ENCODE measurements at places on chromosomes 7 and 10. TPM values are rescaled to one million over a fixed set of nuclear protein-coding genes. Genes with fewer than 3 reads are reported as not detected.

DNA sequence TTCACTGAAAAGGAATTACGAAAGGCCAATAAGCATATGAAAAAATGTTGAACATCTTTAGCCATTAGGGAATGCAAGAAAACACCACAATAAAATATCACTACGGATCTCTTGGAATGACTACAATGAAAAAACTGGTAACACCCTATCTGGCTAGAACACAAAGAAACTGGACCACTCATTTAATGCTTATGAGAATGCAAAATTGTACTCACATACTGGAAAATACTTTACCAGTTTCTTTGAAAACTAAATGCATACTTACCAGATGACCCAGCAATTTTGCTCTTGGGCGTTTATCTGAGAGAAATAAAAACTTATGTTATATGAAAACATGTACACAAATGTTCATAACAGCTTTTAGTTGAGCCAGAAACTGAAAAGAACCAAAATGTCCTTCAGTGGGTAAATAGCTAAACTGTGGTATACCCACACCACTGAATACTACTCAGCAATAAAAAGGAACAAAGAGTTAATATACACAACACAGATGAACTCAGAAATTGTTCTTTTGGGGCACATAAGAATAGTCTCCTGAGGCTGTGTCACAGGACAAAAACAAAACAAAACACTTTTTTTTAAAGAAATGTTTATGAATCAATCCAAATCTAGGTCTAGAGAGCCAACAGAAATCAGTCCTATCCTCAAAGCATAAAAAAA, 23.5 kb downstream of the CNOT4 start:
- H3K27ac ChIP-seq = no peak overlapping the region
- H3K4me1 ChIP-seq = no peaks in the 10 kb centered on the region
- H3K36me3 ChIP-seq = no peaks in the 10 kb centered on the region
- H3K4me3 ChIP-seq = no peak overlapping the region
- no peak for DNase-seq
- no peaks in the 10 kb centered on the region for H3K27me3 ChIP-seq

GRCh38 chr7:77862691-77863090, 64.1 kb downstream of the PHTF2 start:
- no peaks in the 10 kb centered on the region for H3K36me3 ChIP-seq
- H3K27me3 ChIP-seq = no peaks in the 10 kb centered on the region
- peaks cover 4% of the 10 kb centered on the region for H3K4me1 ChIP-seq
- H3K4me3 ChIP-seq = no peak overlapping the region

GRCh38 chr7:49327155-49327554, 402.8 kb downstream of the CDC14C start:
- no peak overlapping the region for H3K4me3 ChIP-seq
- no peaks in the 10 kb centered on the region for H3K4me1 ChIP-seq
- H3K36me3 ChIP-seq = no peaks in the 10 kb centered on the region

Gene LRGUK
- total RNA-seq = 1.3 TPM

DNA sequence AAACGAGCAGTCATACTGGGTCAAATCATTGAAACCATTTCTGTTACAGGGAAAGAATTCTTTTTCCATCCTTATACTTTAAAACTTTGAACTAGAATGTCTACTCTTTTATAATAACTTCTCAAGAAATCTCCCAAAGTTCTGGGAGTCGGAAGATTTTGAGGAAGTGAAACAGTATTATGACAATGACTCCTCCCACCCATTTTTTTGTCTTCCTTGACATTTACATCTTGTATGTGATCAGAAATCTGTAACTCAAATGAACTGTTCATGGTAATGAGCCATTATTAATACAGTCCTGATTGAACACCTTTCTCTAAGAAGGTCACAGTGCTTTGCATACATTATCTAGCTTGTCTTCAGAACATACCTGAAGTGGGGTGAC, 227.4 kb downstream of the CELF2 start:
- peaks cover 33% of the 10 kb centered on the region for H3K36me3 ChIP-seq
- H3K27ac ChIP-seq = no peak overlapping the region
- no peak for DNase-seq

Gene SMURF1
- 31.6 TPM for total RNA-seq

DNA sequence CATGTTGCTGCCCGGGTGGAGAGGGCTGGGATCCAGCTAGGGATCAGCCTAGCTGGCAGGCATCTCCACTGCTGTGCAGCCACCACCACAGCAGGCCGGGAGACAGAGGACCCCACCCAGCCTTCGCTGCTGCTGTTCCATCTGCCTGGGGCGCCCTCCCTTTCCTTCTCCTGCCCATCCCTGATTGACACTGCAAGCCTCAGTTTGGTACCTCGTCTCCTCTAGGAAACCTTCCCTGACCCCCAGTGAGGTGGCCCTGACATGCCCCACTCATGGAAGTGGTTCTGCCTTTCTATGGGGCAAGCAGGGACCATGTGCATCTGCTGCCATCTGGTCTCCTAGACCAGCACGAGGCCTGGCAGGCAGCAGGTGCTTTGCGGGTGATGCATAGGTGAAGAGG, 30.4 kb upstream of the DPYSL4 start:
- H3K4me1 ChIP-seq = no peaks in the 10 kb centered on the region
- H3K4me3 ChIP-seq = no peak overlapping the region
- no peaks in the 10 kb centered on the region for H3K27me3 ChIP-seq

DNA sequence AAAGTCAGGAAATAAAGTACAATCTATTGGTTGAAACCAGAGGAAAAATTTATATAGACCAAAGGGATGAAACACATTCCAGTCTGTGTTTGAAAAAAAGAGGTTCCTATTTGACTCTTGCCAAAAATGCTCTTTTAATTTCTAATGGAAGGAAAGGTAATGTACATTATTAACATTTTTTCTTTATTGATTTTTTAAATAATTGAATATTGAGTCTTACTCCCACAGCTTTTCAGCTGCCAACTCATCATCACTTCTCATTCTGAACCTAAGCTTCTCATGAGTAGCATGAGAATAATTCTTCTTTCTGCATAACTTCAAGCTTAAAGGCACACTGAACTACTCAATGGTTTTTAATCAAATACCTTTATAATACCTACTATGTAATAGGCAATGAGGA, 49.8 kb upstream of the FHIP2A start:
- no peaks in the 10 kb centered on the region for H3K4me1 ChIP-seq
- H3K36me3 ChIP-seq = no peaks in the 10 kb centered on the region
- DNase-seq = no peak
- no peak overlapping the region for H3K27ac ChIP-seq

DNA sequence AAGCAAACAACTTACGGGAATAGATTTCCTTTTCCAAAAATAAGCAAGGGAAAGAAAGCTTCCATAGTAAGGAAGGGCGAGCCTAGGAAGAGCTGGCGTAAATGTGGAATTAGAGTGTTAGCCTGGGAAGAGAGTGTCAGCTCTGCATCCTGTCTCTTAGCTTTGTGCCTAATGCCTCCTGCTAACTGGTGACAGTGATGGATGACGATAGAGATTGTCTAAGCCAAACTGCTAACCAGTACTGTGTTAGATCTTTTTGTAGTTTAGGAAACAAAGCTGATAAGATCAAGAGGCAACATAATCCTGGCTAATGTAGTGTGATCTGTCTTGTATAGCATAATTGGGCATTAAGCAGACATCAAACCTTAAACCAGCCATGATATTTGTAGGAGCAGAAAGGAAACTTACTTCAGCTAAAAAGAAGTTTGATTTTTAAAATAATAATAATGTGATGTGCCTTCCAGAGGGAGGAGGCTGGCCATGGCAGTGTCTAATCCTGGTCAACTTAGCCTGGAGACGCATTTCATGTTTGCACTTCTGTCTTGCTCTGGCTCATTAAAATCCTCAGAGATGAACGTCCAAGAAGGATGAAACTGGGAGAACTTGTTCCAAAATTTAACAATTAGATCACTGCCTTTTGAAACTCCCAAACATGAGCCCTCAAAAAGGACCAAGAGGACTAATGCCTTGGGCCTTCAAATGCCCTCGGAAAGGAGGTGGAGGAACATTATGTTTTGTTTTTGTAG, 85.1 kb downstream of the FAM204A start:
- no peaks in the 10 kb centered on the region for H3K4me1 ChIP-seq
- peak overlapping the region; percentile 46 for H3K27ac ChIP-seq
- no peak for DNase-seq
- no peak overlapping the region for H3K4me3 ChIP-seq
- peaks cover 95% of the 10 kb centered on the region for H3K27me3 ChIP-seq
- H3K36me3 ChIP-seq = no peaks in the 10 kb centered on the region

GRCh38 chr10:1420661-1421362, 316.5 kb downstream of the ADARB2 start:
- peaks cover 6% of the 10 kb centered on the region for H3K27me3 ChIP-seq
- H3K4me3 ChIP-seq = peak overlapping the region; percentile 81
- no peak overlapping the region for H3K27ac ChIP-seq
- H3K36me3 ChIP-seq = no peaks in the 10 kb centered on the region
- DNase-seq = peak; percentile 97
- H3K4me1 ChIP-seq = peaks cover 4% of the 10 kb centered on the region

Gene SYT15
- 1.8 TPM for total RNA-seq

- H3K36me3 ChIP-seq = peaks cover 5% of the 10 kb centered on the region
- no peak overlapping the region for H3K27ac ChIP-seq
- DNase-seq = no peak
- no peaks in the 10 kb centered on the region for H3K27me3 ChIP-seq
- no peak overlapping the region for H3K4me3 ChIP-seq
These were observed 14.1 kb downstream of the NFE2L3 start for GRCh38 chr7:26165950-26166683.

DNA sequence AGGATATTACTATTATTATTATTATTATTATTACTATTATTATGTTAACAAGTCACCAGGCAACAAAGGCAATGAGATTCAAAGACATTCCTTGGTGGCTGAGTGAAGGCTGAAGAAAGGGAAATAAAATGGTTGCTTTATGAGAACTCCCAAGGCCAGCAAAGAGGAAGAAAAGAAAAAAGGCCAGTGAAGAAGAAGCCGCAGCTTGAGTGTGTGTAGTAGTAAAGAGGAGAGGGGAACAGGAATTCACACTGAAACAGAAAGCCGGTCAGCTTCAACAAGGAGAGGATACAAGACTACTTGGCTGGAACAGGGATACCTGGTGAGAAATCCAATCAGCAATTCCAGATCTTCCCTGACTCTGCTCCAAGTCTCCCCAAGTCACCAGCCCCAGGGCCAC, 42.4 kb downstream of the PLXNA4 start:
- DNase-seq = no peak
- no peak overlapping the region for H3K4me3 ChIP-seq
- H3K27ac ChIP-seq = no peak overlapping the region
- H3K27me3 ChIP-seq = no peaks in the 10 kb centered on the region
- H3K4me1 ChIP-seq = peaks cover 26% of the 10 kb centered on the region

GRCh38 chr10:79071396-79071923, 2.7 kb downstream of the ZMIZ1 start:
- peak overlapping the region; percentile 88 for H3K4me3 ChIP-seq
- no peak for DNase-seq
- H3K27ac ChIP-seq = peak overlapping the region; percentile 68
- peaks cover 26% of the 10 kb centered on the region for H3K4me1 ChIP-seq
- no peaks in the 10 kb centered on the region for H3K27me3 ChIP-seq
- no peaks in the 10 kb centered on the region for H3K36me3 ChIP-seq

GRCh38 chr10:110008518-110009339, 945 bp downstream of the ADD3 start:
- peaks cover 21% of the 10 kb centered on the region for H3K4me1 ChIP-seq
- H3K27ac ChIP-seq = peak overlapping the region; percentile 85
- H3K27me3 ChIP-seq = peaks cover 4% of the 10 kb centered on the region
- DNase-seq = peak; percentile 73

Gene NKX2-3
- not detected for total RNA-seq

DNA sequence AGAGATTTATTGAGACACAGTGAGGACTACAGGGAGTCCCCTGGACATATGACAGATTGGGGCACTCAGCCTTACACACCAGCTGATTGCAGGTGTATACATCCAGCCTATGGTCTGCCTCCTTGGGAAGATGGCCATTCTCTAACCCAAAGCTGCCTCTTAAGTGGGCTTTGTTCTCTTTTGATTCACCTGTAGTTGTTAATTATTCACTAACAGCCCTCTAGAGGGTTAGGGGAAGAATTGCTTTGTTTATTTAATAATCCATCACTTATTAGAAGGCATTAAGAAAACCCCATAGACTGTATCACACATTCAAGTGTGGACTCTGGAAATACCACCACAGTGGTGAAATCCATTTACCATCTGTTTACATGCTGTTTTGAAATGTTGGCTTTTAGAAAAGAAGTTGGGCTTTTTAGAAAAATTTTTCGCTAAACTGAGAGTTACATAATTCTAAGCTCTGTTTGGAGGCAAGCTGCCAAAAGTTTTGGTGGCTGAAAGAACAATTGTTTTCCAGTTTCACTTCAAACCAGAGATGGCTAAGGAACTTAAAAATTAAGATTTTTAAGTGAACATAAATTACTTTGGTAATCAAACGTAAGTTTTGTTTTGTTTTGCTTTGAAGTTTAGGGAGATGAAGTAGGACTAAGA, 379.1 kb downstream of the ADRA2A start:
- DNase-seq = no peak
- H3K27me3 ChIP-seq = peaks cover 15% of the 10 kb centered on the region
- H3K4me3 ChIP-seq = no peak overlapping the region
- no peaks in the 10 kb centered on the region for H3K4me1 ChIP-seq

Gene NUTM2D
- total RNA-seq = 3.4 TPM

Gene IFRD1
- 54.3 TPM for total RNA-seq

Gene GPRIN2
- total RNA-seq = 16.1 TPM

DNA sequence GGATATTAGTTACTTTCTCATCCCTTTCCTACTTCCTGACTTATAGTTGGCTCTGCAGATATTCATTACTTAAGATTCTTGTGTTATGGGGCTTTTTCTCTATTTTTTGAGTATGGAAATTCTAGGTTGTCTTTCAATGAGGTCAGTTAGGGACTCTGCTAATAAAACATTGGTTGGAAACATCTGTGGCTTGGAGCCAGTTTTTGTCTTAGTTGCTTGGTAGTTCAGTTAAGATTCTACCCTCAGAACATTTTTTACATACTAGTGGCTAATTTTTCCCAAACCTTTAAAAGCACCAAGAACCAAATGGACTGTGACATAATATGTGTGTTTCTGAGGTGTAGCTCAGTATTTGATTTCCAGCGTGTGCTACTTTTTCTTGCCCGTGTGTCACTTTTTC, 305.6 kb upstream of the FZD1 start:
- H3K27ac ChIP-seq = no peak overlapping the region
- no peak overlapping the region for H3K4me3 ChIP-seq
- H3K27me3 ChIP-seq = no peaks in the 10 kb centered on the region
